ENCODE measurements at places on chromosomes 7 and 10.

DNA sequence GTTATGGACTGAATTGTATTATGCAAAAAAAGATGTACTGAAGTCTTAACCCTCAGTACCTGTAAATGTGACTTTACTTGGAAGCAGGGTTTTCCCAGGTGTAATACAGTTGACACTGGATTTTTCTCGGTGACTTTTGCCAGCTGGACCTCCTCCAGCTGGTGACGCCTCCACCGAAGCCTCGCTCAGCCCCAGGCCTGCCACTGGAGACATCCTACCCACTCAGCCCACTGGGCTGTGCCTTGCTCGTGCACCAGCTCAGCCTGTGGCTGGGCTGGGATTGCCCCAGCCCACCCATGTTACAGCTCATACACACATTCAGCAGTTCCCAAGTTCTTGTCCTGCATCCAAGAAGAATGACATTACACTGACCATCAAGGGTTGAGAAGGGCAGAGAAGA lies 42.4 kb upstream of the GPR22 start:
- DNase-seq = no peak

GRCh38 chr10:126083009-126083408 lies 186.6 kb downstream of the FANK1 start:
- no peak for DNase-seq

DNA sequence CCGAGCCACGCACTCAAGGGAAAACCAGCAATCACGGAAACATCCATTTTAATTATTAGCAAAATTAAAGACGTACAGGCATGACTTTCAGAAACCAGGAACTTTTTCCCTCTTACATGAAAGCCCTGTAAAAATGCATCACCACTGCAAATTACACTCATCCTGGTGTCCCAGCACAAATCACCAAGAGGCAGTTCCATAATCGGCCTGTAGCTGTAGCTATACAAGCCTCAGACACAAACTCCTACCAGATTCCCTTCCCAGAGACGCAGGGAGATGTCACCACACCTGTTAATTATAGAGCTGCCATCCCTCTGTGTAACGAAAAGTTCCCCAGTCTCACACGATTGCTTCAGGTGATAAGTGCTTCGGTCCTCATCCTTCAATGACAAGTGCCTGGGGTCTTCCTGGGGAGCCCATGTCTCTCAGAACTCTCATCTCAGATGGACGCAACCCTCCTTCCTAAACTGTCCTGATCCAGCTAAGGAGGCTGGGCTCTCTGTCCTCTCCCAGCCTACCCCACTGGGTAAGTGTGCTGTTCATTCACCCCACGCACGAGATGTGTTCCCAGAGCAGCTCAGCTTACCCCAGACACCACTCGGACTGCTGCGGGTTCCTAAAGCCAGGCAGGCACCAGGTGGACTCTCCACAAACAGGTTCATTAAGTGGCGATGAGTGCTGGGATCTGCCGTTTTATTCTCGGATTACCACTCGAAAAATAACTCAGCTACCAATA lies 5.9 kb downstream of the FGFR2 start:
- no peak for DNase-seq

GRCh38 chr7:106644999-106645398 lies 16.0 kb downstream of the CCDC71L start:
- DNase-seq = no peak

DNA sequence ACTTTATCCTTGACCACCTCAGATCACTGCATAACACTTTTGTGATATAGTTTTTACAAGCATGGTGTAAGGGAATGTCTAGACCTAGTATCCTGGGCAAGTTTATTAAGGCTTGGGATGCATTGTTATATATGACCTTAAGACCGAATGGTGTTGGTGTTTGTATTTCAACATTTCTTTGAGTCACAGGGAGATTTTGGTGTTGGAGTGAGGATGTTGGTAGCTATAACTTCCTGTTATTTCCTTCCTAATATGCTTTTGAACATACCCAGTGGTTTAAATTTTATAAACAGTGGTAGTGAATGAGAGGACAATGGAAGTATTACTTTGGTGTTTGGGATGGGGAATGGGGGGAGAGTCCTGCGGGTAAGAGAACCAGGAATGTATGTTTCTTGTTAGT lies 2.6 kb downstream of the EXOC4 start:
- DNase-seq = no peak

DNA sequence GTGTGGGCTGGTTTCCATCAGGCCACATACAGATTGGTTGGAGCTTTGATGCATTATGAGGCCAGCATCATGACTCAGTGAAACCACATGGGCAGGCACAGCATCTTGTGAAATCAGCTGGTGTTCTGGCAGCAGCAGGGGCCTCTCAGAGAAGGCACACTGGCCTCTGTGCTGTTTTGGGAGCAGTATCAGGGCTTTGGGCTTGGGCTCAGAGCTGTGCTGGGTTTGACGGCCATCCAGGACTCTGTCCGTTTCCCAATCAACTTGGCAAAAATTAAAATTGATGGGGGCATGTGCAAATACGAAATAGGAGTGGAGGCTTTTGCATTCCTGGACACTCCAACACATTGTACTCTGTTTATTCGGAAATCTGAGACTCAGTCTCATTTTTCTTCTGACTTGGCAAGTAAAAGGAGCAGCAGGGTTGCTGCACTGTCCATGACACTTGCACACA lies 190.9 kb downstream of the BMPER start:
- DNase-seq = no peak

GRCh38 chr10:4431114-4431863 lies 394.7 kb upstream of the AKR1E2 start:
- DNase-seq = no peak

DNA sequence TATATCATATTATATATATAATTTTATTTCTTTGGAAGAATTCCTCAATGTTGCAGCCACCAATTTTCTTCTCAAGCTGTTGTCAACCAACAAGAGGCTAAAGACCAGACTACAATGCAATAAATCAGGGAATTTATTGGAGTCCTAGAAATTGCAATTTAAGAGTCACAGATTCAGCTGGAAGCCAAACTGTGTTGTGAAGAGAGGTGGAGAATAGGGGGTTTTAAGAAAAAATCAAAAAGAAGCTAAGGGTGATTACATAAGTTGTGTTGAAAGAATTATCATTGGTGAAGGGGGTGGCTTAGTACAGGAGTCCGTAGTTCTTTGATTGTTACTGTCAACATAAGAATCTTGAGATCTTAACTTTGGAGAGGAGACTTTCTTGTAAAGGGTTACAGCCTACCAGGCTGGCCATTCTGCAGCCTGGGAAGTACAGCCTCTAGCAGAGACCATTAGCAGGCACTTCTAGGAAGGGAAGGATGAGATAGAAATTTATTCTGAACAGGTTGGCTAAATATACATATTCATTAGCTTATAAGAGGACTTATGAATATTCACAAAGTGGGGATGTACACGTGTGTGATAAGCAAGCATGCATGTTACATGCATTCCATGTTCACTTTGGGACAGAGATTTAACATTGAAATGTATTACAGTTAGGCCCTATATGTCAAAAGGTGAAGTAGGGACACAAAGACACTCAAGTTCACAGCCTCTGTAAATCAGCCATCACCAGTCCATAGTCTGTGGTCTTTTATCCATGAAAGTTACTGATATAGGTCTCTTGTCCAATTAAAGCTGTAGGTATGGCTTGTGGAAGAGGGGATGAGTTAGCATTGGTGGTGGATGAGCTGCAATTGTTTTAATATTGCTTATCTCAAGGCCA lies 8.3 kb upstream of the TMEM168 start:
- no peak for DNase-seq

DNA sequence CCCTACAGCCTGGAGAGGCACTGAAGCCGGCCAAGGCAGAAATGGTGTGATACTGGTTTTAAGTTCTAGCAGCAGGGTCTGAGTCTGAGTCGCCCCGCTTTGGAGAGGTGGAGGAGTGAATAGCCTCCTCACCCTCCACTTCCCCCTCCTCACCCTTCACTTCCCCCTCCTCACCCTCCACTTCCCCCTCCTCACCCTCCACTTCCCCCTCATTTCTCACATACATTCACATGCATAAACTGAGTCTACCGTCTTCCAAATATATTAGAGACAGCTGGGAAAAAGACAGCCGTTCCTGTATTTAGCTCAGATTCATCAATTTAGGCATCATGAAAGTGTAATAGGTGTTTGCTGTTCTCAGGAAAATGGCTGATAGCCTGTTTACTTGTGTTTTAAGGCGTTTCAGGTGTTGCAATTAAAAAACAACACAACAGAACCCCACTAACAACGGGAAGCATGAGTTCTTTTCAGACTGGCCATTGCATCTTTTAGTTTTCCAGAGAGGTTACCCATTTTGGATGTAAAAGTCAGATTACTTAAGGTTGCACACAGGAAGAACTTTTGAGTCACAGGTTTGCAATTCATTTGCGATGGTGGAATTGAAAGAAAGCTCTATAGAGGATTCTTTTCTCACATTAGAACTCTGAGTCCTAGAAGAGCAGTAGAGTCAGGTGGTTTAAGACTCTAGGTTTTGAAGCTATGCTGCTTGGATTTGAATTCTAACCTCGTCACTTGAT lies 861 bp downstream of the NRBF2 start:
- DNase-seq = no peak

GRCh38 chr7:79182283-79182682 lies 271.2 kb downstream of the MAGI2 start:
- no peak for DNase-seq

GRCh38 chr10:34607894-34608293 lies 207.2 kb downstream of the PARD3 start:
- DNase-seq = no peak

All from stimulated activated CD8-positive, alpha-beta memory T cell treated with anti-CD3 and anti-CD28 coated beads, Interleukin-12 subunit alpha, Interleukin-12 subunit beta, amount 100 ng/mL, for 4 hours (primary cell).